Activated T-helper 1 cell treated with anti-CD3 and anti-CD28 coated beads, Interleukin-2, amount 50 U/mL, for 16 hours (primary cell): ENCODE measurements at places on chromosomes 2 and 18.

- no peak for DNase-seq
Measured at GRCh38 chr18:39805218-39805617, 2149.8 kb upstream of the PIK3C3 start.

GRCh38 chr18:26875040-26875654 is 9.6 kb upstream of the AQP4 start:
- DNase-seq, result no peak

DNA sequence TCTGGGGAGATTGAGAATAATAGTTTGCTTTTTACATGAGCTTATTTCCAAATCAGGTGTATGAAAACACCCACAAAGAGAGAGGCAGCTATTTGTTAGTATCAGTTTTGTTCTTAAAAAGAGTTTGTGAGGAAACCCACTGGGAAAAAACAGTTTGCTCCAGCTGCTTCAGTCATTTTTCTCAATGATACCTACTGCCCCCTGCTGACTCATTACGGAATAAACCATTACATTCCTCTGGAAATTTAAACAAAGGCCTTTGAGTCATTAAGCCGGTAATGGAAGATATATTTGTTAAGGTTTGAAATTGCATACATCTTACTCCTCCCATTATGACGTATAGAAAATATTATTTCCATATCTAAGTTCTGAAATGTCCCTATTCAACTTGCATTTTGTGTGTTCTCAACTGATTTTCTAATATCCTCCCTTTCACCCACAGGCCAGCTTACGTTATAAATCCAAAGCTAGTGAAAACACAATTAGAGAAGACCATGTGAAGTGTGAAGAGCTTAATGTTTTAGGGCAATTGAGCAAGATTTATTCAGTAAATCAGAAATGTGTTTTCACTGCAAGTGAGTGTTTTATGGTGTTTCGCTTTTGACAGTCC is 761.6 kb downstream of the DSC3 start:
- DNase-seq, result no peak

- DNase-seq, result no peak
Measured at GRCh38 chr18:13382366-13382953, 163.9 kb downstream of the LDLRAD4 start.
